Activated T-cell treated with anti-CD3 and anti-CD28 coated beads for 24 hours (primary cell): ENCODE measurements at places on chromosomes 5 and 9.

- DNase-seq, result no peak
Observed at GRCh38 chr5:159021901-159022556, 77.7 kb downstream of the EBF1 start.

- DNase-seq, result no peak
Observed at GRCh38 chr9:124355039-124355940, 60.0 kb downstream of the PSMB7 start.

- no peak for DNase-seq
Observed at GRCh38 chr9:136481558-136481957, 1.3 kb downstream of the SEC16A start.

DNA sequence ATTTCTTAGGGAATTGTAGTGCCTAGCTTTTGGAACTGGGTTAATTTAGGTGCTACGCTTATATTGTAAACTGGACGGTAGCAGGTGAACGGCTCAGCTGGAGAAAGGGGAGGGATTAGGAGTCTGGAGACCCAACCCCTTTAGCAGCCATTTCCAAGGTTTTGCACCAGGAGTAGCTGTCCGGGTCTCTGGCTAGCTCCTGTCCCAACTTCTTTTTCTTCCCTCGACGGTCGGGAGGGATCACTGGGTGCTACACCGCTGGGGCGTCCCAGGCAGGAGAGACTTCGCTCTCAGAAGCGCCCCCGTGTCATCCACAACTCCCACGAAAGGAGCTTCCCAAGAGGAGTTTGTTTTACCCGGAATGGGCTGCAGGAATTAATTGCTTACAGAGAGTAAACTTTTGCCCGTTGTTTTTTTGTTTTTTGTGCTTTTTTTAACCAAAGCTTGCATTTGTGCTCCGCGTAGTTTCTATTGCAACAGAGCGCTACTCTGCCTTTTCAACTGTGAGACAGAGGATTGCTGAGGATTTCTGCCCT is 1640.9 kb upstream of the C9orf72 start:
- DNase-seq, result no peak

- DNase-seq, result no peak
Observed at GRCh38 chr5:143437666-143438273, 34.3 kb upstream of the NR3C1 start.

GRCh38 chr5:180399401-180400215 is 46.5 kb upstream of the GFPT2 start:
- DNase-seq, result no peak

- DNase-seq, result no peak
Observed at GRCh38 chr5:39473156-39473775, 48.5 kb upstream of the DAB2 start.

DNA sequence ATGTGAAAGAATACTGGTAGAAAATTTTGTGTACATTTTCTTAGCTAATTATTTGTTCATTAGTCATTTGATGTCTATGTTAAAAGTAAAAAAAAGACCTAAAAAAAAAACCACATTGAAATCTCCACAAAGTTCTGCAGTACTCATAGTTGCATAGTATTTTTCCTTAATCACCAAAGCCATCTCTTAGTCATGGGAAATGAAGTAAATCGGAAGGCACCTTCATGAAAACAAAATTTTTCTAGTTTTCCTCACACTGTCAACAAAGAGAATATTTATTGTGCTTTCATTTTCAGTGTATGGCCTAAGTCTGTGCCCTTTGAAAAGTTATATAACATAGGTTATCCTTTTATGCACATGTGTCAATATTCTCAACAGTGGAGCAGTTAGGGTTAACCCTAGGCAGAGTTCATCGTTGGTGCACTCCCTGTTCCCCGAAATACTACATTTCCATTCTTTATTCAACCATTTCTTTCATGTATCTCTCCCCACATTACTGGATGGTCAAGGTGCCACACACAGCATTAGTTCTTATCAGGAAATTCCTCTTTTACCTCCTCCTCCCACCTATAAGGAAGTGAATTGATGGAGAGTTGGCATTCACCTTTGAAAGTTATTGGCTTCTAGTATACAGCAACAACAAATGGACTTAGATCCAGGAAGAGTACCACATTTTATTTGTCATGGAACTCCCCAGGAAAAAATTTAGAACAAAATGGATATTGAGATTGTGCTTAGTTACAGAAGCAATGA is 93.1 kb downstream of the NUDT12 start:
- no peak for DNase-seq

DNA sequence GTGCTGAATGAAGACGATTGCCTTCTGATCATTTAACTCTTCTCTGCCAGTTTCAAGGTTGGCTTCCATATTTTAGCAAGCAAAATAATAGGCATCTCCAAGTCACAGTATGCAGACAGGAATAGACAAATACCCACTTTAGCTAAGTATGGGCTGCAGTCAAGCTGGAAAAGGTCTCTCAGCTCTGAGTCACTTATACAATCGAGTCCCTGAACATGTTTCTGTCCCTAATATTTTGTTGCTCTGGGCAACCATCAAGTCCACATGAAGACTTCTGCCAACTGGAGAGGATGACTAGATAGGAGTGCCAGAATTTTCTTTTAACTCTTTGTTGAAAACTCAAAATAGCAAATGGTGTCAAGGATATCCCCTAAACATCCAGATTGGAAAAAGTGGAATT is 575.3 kb downstream of the RAB3C start:
- no peak for DNase-seq

DNA sequence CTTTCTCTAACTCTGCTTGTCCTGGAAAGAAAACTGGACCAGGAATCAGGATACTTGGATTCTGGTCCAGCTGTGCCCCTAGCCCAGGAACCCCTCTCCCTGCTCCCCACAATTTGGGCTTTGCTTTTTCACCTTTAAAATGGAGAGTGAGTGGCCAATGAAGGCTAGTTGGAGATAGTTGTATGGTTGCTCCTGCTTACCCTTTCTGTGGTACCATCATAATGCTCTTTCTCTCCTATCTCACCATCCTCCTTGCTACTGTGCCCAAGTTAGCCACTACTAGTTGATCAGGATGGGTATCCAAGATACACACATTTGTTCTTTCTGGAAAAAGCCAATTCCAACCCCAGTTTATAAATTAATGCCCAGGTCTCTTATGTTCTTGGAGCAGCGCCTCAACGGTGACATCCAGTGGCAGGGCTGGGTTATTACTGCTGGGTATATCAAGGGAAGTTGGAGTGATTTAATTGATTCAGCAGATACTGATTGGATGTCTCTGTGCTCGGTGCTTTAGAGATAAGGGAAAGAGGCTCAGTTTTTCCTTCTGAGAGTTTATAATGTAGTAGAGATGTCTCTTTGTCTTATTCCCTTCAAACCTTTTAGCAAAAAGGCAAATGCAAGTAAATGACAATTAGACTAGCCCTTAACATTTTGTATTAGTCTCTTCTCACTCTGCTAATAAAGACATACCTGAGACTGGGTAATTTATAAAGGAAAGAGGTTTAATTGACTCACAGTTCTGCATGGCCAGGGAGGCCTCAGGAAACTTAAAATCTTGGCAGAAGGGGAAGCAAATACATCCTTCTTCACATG is 38.5 kb downstream of the FAXDC2 start:
- peak; percentile 42 for DNase-seq

- DNase-seq, result no peak
Observed at GRCh38 chr5:134227259-134227658, 1.4 kb upstream of the PPP2CA start.
